ENCODE measurements at places on chromosomes 7 and 10.

GRCh38 chr7:20146451-20146850, 70.7 kb downstream of the MACC1 start:
- no peaks in the 10 kb centered on the region for H3K27me3 ChIP-seq
- no peak overlapping the region for H3K4me3 ChIP-seq
- no peaks in the 10 kb centered on the region for H3K36me3 ChIP-seq
- no peak for DNase-seq
- H3K27ac ChIP-seq = no peak overlapping the region
- H3K4me1 ChIP-seq = no peaks in the 10 kb centered on the region

GRCh38 chr7:7271094-7271874, 88.9 kb downstream of the C1GALT1 start:
- H3K4me3 ChIP-seq = no peak overlapping the region
- no peaks in the 10 kb centered on the region for H3K4me1 ChIP-seq
- H3K27ac ChIP-seq = no peak overlapping the region
- H3K36me3 ChIP-seq = no peaks in the 10 kb centered on the region

GRCh38 chr7:50676740-50677637, 105.7 kb downstream of the GRB10 start:
- H3K27ac ChIP-seq = no peak overlapping the region
- H3K4me1 ChIP-seq = peaks cover 5% of the 10 kb centered on the region
- no peaks in the 10 kb centered on the region for H3K36me3 ChIP-seq
- no peaks in the 10 kb centered on the region for H3K27me3 ChIP-seq

- H3K4me1 ChIP-seq = no peaks in the 10 kb centered on the region
- H3K36me3 ChIP-seq = no peaks in the 10 kb centered on the region
- H3K27me3 ChIP-seq = no peaks in the 10 kb centered on the region
- H3K27ac ChIP-seq = no peak overlapping the region
- no peak overlapping the region for H3K4me3 ChIP-seq
- no peak for DNase-seq
Measured at GRCh38 chr10:119786117-119786769, 60.4 kb downstream of the INPP5F start.

DNA sequence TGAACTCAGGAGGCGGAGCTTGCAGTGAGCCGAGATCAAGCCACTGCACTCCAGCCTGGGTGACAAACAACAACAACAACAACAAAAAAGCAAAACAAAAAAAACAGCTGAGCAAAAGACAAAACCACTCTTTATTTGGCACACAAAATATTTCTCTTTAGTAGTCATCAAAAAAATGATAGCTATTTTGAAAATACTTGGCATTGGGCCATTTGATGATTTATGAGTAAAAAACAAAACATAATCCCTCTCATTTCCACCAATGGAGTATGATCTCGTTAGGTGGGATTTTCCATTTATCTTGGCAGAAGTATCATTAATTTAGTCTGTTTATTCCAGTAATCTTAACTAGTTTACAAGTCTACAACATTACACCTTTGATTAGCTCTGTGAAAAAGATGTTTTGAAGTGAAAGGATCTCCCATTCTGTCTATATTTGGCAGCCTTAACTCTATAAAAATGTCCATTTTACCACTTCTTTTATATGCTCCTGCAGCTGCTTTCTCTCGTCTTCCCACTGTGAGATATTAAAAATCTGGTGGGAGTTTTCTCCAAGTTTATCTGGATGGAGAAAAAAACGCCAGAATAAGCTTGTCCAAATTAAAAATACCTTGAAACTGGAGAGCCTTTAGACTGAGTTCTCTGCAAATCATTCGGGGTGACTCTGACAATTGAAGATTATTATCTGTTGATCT, 58.8 kb upstream of the AGMO start:
- no peak overlapping the region for H3K4me3 ChIP-seq
- H3K4me1 ChIP-seq = peaks cover 1% of the 10 kb centered on the region
- DNase-seq = no peak

GRCh38 chr10:3502673-3503072, 282.3 kb downstream of the KLF6 start:
- H3K27me3 ChIP-seq = no peaks in the 10 kb centered on the region
- no peak overlapping the region for H3K4me3 ChIP-seq
- no peak for DNase-seq
- H3K4me1 ChIP-seq = no peaks in the 10 kb centered on the region
- H3K36me3 ChIP-seq = no peaks in the 10 kb centered on the region

DNA sequence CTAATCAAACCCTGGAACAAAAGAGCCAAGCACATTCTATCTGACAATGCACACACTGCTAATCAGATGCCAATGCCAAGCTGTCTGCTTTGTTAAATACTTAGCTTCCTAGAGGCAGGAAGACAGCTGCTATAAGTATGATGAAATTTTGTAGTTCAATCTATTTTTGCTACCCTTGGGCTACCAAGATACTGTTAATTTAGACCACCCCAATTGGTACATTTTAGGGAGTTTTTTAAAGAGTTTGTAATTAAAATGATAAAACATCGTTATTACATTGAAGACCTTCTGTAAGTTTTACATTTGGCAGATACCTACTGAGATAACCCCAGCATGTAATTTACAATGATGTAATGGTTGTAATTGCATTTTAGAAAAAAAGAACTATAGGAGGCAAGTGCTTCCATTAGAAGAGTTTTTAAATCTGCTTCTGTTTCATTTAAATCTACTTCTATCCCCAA, 268.5 kb downstream of the ADK start:
- H3K4me1 ChIP-seq = no peaks in the 10 kb centered on the region
- no peak overlapping the region for H3K4me3 ChIP-seq
- no peak for DNase-seq
- H3K36me3 ChIP-seq = no peaks in the 10 kb centered on the region
- no peak overlapping the region for H3K27ac ChIP-seq
